ENCODE measurements at places on chromosomes 5 and 9.

- DNase-seq = peak; percentile 29
Measured at GRCh38 chr5:180590543-180591310, 572 bp downstream of the SCGB3A1 start.

GRCh38 chr5:5813441-5813840, 391.0 kb downstream of the ICE1 start:
- no peak for DNase-seq

GRCh38 chr5:138725153-138725817, 27.9 kb upstream of the CTNNA1 start:
- DNase-seq = peak; percentile 48

DNA sequence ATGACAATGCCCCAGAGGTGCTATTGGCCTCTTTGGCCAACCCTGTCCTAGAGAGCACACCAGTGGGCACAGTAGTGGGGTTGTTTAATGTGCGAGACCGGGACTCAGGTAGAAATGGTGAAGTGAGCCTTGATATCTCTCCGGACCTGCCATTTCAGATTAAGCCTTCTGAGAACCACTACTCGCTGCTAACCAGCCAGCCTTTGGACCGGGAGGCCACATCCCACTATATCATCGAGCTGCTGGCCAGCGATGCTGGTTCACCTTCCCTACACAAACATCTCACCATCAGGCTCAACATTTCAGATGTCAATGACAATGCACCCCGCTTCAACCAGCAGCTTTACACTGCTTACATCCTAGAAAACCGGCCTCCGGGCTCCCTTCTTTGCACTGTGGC, 1.4 kb downstream of the PCDHGC5 start:
- no peak for DNase-seq

DNA sequence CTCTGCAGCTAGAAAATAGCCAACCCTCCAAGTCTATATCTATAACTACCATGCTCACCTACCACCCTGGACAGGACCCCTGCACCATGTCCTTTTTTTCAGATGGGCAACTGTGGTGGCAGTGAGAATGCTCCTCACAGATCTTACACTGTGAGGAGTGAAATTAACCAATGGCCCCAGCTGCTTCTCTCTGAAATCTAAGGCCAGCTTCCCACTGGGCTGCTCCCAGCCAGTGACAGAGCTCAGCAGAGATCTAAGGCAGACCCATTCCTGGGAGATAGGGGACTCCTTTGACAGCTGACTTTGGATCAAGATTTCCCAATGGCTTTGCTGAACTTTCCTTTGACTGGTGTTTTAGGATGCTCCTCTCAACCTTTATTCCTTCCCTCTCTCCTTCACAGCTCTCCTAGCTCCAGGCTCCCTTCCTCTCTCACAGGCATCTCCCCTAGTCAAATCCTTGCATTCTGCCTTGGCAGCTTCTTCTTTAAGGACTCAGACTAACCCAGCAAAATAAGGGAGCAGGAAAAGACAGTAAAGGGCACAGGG, 1.6 kb upstream of the ARAP3 start:
- no peak for DNase-seq

DNA sequence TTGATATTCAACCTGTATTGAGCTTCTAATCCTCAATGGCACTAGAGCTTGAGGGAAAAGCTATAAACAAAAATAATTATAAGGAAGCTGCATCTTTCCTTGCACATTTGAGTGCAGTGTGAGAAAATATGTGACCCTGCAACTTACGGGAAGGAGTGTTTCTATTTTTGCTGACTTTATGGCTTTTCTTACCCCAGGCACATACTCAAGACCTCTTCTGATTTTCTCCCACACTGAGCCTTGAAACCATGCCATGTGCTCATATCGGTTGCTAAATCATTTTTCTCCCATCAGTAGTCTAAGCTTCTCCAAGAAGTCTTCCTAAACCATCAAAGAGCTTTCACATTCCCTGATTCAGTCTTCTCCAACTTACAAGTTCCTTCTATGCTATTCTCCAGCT, 91.5 kb downstream of the CDH6 start:
- no peak for DNase-seq

DNA sequence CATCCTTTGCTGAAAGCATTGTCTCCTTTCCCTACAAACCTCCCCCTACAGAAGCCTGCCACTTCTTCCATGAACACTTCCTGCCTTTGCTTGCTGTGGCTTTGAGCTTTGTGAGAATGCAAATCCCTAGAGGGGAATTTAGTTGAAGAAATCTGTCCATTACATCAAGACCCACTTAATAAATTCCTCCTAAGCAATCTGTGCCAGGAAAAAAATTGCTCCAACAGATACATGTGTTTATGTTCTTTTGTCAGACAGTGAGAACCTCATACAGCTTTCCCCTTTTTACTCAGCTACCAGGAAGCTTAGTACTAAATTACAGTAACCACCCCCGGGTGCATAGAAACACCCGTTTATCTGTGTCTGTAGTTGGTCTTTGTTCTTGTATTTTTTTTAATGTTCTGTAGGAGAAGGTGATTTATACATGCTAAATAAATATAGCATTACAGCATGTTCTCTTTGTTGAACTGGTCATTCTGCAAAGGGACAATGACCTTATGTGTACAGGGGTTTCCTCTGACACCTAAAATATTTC, 43.9 kb downstream of the SH3TC2 start:
- DNase-seq = no peak

DNA sequence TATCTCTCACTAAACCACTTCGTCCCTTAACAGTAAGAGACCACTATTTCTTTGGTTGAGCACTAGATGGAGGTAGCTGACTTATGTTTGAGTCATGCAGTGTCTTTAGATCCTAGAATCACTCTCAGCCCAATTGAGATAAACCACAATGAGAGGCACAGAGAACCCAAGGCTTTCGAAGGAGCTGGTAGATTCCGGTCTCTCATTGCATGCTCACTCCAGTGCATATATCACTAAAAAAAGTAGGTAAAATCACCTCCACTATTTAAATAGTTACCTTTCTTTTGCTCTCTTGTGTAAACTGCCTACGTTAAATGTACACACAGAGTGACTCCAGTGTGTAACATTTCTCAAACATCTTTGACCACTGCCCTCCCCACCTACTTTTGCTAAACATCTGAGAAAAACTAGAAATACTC, 27.6 kb downstream of the ACTL7A start:
- DNase-seq = peak; percentile 48

GRCh38 chr5:14861123-14861765, 10.3 kb downstream of the ANKH start:
- no peak for DNase-seq

- no peak for DNase-seq
Measured at GRCh38 chr9:89899573-89899972, 294.8 kb downstream of the GADD45G start.

DNA sequence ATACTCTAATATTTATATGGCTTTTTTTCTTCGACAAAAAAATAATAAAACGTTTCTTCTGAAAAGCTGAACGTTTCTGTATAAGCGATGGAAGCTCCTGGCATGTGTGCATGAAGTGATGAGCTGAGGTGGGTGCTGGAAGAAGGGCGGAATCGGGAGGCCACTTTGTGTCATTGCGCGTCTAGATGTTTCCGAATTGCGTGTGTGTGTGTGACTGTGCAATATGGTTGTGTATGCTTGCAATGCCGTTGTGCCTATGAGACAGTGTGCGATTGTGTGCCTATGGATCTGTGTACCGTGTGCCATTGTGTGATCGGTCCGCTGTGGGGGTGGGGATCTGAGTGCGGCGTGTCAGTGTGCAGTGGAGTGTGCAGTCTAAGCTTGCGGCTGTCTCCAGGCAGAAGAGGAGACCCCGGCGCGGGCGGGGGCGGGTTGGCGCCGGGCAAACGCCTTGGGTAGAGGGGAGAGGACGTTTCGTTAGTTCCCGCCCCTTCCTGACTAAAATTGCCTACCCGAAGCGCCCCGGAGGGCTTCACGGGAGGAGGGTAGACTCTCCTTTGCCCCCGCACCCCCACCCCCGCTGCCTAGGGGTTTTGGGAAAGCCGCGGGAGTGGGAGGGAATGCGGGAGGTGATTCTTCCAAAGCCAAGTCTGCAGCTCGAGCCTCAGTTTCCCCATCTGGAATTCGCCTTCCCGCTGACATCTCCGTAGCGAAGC, 24.2 kb downstream of the PCDHGC5 start:
- DNase-seq = no peak

DNA sequence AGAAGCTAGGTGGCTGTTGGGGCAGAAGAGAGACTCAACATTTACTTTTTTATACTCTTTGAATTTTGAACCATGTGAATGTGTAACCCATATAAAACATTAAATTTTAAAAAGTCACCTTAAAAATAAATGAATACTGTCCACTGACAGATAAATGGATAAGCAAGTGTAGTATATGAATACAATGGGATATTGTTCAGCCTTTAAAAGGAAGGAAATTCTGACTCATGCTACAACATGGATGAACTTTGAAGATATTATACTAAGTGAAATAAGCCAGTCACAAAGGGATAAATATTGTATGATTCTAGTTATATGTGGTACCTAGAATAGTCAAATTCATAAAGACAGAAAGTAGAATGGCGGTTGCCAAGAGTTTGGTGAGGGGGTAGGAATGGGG, 113.9 kb downstream of the TMEM174 start:
- no peak for DNase-seq

- no peak for DNase-seq
Measured at GRCh38 chr9:115413766-115414382, 295.9 kb upstream of the TNC start.

DNA sequence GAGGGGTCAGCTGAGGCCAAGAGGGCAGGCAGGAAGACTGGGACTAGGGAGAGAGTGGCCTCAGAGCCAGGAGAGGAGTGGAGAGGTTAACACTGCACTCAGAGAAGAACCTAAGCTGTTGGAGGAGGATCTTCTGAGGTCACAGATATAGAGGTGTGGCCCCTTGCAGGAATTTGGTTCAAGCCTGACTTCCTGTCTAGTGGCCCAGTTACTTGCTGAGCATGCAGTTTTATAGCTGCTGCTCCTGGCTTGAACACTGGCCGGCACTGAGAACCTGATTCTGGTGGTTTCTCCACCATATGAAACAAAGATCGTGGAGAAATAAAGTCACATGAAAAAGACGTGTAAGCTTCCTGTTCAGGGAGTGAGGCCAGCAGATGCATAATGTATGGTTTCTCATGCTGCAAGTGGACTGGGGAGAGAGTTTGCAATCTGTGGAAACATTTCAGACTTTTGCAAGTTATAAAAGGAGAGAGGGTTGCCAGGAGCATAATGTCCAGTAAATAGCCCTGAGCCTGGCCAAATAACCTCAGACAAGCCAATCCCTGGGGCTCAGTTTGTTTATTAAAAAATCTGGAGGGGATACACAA, 82.6 kb downstream of the GALNT10 start:
- DNase-seq = no peak

- DNase-seq = no peak
Measured at GRCh38 chr5:31329715-31330114, 136.2 kb downstream of the CDH6 start.

DNA sequence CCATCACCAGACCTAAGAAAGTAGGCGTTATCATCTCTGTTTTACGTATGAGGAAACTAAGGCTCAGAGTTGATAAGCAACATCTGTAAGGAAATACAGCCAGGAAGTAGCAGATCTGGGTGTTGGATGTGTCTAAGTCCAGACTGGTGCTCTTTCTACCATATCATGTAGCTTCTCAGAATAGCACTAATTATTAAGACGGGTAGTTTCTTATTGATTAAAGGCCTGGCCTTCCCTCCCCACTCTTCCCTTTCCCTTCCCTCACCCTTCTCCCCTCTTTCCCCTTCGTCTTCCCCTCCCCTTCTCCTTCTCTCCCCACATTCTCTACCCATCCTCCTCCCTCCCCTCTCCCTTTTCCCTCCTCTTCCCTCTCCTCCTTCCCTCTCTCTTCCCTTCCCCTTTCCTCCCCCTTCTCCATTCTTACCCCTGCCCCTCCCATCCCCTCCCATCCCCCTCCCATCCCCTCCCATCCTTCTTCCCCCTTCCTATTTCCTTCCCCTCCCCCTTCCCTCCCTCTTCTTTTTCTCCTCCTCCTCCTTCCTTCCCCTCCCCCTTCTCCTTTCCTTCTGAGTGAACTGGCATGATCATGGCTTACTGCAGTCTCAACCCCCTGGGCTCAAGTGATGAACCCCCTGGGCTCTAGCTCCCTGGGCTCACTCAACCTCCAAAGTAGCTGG, 79.4 kb downstream of the SNX24 start:
- no peak for DNase-seq

- no peak for DNase-seq
Measured at GRCh38 chr5:58934629-58935097, 351.8 kb downstream of the RAB3C start.

DNA sequence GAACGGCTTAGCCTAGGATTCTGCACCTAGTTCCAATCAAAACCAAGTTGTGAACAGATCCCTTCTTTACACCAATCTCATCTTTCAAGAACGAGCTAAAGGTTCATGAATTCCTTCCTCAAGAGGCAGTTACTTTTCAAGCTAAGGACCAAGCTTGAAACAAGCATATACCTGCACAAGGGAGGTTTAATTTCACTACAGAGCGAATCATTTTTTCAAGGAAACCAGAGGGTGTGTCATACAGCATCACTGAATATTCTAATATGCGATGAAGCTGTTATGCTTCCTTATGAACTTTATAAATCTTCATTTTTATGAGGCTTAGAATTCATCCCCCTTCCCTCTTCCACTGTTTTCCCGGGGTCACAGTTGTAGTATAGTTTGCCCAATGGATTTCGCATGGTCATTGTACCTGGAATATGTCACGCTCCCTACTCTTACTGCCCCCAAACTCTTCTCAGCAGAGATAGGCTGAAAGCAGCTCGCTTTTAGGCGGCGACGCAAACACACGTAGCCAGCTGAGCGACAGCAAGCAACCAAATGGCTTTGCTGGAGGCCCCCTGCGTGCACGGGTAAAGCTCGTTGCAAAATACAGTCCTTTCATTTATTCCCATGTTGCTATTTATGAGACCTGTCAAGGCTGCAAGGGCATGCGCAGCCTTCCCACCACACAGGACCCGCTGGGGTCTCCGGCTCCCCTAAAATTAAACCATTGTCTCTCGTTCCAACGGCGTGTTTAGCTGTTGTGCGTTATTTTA, 832 bp downstream of the LMBRD2 start:
- DNase-seq = peak; percentile 34

- DNase-seq = no peak
Measured at GRCh38 chr9:108083160-108083750, 593.7 kb upstream of the KLF4 start.

DNA sequence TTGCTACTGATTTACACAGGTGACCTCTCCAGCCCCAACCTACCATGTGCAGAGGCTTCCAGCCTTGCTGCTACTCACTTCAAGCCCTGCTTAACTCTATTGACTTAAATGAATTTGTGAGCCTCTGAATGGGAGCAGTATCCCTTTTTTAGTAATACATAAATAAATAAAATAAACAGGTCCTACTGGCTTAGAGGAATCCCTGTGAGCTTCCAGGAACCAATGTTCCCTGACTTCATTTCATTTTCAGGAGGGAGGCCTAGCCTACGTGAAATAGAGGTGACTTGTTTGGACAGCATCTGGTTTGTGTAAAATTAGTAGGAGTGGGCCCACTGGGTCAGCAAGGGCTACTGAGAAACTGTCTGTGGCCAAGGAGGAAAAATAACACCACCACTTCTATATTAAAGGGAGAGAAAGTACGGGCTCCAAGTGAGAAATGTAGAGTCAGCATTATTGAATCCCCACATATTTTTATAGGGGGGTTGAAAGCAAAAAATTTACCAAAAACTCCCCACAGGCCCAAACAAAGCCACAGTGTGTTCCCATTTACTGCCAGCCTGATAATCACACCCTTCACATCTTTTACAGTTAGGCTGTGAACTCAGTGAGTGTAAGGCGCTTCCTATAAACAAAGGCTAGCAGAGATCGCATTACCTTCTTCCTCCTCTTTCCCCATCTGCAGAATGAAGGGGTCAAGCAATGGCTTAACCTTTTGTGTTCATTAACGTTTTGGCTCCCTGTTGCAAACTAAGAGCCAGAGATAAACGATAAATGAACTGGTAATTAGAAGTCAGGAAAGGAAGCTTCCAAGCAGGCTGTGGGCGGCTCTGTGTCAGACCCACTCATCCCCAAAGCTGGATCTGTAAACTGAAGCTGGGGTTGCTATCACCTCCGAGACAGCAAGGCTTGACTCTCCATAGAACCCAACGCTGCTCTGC, 138.8 kb upstream of the LIFR start:
- no peak for DNase-seq

Data from D341Med (cell line).